ENCODE measurements at places on chromosomes 5 and 9.

GRCh38 chr9:72363908-72364678 lies 915 bp downstream of the ZFAND5 start:
- no peak for DNase-seq

- no peak for DNase-seq
Observed at GRCh38 chr5:9370256-9370655, 175.6 kb downstream of the SEMA5A start.

DNA sequence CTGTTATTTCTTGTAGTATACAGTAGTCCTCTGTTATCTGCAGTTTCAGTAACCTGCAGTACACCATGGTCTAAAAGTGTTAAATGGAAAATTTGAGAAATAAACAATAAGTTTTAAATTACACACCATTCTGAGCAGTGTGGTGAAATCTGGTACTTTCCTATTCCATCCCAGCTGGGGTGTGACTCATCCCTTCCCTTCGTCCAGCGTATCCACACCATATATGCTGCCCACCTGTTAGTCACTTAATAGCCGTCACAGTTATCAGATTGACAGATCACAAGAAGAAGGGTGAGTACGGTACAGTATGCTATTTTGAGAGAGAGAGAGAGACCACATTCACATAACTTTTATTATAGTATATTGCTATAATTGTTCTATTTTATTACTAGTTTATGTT lies 28.9 kb downstream of the FAM151B start:
- no peak for DNase-seq

DNA sequence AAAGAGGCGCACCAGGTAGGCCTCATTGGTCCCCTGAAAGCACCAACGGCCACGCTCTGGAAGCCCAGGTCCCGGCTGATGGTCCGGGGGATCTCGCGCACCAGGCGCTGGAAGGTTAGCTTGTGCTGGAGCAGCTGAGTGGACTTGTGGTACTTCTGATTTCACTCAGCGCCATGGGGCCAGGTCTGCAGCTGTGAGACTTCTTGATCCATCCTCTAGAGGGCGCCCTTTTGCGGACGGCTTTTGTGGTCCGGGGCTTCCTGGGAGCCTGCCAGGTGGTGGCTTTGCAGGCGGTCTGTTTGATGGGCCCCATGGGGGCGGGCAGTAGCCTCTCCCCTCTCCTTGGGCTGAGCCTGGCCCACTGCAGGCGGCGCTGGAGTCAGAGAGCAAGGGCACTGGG lies 10.4 kb downstream of the TAF11L12 start:
- no peak for DNase-seq

DNA sequence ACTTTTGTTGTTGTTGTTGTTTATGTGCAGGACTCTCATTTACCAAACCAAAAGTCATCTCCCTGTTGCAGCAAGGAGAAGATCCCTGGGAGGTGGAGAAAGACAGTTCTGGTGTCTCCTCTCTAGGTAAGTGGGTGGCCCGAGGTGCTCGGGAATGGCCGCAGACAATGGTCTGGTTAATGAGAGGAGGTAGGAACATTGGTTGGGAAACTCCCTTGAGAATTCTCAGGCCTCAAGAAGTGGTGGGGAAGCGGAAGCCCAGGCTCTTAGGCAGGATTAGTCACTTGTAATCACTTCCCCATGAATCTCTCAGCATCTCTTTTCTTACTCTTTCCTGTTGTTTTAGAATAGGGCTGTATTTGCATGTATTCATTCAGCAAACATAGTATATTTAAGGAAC lies 7.2 kb downstream of the ZNF354B start:
- DNase-seq: no peak

Data from NCI-H524 treated with DMSO at 0.1 percent for 48 hours (cell line).